ENCODE measurements at places on chromosomes 11 and 22.

DNA sequence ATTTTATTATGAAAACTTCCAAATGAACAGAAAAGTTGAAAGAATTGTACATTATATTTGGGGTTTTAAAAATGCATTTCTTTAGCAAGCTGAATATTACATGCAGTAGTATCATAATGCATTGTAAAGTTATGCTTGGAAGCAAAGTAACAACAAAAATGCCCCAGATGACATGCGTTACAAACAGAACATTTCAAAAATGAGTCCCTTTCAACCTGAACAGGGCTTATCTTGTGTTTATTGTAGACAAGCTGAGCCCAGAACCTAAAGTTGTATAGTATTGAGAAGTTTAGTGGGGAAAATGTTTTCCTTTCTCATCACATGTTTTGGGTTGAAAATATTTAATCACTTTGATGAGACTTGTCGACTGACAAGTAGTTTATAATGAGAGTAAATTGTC is 68.8 kb downstream of the CECR2 start:
- no peak for DNase-seq

GRCh38 chr22:49847751-49848689 is 5.6 kb upstream of the ZBED4 start:
- no peak for DNase-seq

DNA sequence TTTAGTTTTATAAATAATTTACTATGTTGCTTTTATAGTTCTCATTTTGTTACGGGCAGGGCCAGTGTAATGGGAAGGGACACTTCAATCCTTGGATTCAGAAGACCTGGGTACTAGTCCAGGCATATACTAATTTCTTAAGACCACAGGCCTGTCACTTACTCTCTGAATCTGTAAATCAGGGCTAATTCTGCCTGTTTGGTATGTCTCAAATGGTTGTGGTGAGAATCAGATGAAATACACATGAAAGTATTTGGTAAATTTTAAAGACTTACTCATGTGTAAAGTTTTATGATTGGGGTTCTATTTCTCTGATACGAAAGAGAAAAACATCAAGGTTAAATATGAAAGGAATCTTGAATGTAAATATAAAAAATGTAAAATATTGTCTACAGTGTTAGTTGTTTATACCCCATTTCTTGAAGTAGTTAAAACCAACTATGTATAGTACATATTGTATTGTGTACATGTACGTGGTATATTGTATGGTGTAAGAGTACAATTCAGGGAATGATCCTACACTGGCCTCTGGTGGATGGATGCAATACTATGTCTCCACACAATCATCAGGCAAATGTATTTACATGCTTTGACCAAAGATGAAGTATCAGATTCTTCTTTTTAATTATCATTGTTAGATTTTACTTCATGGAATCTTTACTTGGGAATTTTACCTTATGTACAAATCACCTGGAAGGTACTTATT is 24.5 kb upstream of the RAG2 start:
- no peak for DNase-seq

- no peak for DNase-seq
Observed at GRCh38 chr11:26043665-26044064, 288.3 kb upstream of the ANO3 start.

GRCh38 chr11:134512571-134513538 is 100.8 kb upstream of the B3GAT1 start:
- DNase-seq = no peak

DNA sequence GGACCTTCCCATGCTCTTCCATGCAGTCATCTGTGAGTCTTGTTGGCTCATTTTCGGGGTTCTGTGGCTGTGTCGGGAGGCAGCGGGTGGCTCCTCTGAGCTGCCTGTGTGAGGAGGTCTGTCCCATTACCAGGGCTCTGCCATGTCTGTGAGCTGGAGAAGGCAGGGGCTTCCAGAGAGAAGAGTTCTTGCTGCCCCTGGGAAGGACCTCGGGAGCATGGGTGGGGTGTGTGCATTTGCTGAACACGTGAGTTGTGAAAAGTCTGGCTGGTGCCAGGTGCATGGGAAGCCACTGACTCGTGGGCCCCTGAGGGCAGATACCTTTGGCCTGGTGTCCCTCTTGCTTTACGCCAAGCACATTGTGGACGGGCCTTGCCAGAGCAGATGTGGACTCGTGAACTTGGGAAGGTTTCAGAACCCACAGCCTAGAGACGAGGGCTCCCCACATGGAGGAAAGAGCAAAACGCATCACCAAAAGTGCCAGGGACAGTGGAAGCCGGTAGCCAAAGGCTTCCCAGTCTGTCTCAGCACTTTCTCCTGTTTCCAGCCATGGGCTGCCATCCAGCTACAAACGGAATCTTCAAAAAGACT is 1324.5 kb downstream of the BRD1 start:
- DNase-seq = no peak

DNA sequence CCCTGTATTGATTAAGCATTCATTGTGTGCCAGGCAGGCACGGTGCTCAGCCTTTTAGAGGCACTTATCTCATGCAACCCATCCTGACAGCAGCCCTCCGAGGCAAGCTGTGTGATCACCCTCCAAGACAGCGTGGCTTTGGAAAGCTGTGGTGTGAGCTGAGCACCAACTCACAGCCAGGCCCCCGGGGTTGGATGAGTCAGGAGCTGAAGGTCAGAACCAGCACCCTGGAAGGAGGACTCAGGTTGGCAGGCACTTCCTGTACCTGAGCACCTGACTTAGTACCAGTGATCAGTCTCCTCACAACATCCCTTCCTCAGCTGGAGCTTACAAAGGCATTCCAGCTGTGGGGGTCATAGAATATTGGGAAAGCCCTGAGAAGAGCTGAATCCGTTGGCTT is 9.0 kb downstream of the PATZ1 start:
- no peak for DNase-seq

DNA sequence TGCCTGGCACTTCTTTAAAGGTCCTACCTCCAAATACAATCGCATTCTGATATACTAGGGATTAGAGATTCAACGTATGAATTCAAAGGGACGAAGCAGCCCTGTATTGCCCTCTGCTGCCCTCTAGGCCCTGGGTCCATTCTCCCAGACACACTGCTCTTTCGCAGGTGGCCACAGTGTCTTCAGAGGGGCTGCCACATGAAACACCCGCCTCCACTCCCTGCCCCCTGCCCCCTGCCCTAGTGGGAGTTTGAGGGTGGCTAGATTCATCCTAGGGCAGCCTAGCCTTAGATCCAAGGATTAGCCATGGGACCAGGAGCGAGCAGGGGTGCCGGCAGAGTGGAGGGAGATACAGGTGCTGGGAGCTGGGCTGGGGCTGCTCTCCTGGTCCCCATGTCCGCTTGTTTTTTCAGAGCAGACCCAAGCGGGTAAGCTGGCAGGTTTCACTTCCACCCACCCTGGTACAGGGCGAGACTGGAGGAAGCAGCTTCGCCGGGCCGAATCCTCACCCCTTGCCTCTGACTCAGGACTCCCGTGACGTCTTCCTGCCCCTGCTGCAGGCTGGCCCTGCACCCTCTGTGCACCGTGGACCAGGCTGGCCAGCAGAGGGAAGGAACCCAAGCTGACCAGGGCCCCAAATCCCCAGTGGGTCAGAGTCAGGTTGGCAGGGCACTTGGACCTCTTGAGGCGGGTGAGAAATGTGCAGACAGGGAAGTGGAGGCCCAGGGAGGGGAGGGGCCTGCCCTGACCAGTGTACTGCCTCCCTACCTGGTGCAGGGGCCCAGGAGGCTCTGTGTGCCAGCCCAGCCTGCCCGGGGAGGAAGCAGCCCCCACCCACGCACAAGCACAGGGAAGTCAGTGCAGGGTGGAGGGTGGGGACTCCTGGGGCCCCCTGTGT is 28.4 kb upstream of the HMOX1 start:
- DNase-seq = no peak

DNA sequence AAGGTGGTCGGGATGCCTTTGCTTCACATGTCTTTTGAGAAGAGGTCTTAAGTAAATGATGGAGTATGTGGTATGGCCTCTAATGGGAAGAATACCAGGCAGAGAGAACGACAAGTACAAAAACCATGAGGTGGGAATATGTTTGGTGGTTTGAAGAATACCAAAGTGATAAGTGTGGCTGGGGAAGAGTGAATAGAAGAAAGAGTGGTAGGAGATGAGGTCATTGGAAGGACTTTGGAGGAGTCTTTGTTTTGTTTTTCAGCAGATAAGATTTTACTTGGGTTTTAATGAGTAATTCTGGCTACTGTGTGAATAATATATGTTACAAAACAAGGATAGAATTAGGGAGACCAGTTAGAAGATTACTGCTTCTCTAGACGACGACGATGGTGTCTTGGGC is 515.4 kb downstream of the RAB38 start:
- no peak for DNase-seq

GRCh38 chr11:132848336-132848735 is 684.0 kb downstream of the OPCML start:
- no peak for DNase-seq

DNA sequence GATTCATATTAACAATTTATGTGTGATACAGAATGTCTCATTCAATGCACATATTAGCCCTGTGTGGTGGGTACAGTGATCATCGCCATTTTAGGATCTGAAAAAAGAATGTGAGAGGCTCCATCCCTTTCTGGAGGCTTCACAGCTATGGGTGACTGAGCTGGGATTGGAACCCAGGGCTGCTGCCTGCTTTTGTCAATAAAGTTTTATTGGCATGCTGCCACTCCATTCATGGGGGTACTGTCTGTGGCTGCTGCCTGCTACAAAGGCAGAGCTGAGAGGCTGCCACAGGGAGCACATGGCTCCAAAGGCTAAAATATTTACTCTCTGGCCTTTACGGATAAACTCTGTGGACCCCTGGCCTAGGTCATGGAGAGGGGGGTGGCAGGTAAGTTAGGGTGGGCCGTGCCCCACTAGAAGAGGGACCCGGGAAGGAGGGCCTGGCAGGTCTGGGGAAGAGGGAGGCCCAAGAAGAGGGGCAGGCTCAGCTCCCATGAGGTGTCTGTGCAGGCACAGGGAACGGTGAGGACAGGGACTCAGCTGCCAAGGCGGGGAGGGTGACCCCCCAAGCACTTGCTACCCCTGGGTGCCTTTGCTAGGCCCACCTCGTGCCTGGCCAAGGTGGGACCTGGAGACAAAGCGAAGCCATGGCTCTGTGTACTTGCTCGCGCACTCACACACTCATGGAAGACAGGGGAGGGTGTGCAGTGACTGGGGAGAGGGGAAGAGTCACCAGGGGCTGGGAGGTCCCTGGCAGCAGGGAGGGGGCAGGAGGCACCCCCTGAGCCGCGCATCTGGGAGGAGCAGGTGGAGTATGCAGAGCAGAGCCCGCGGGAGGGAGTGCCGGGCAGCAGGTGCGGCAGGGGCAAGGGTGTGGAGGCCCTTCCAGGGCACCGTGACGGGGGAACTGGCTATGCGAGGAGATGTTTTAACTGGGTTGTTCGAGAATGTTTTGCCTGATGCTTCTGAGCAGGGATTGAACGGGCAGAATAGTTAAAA is 335.3 kb downstream of the CTTN start:
- no peak for DNase-seq

DNA sequence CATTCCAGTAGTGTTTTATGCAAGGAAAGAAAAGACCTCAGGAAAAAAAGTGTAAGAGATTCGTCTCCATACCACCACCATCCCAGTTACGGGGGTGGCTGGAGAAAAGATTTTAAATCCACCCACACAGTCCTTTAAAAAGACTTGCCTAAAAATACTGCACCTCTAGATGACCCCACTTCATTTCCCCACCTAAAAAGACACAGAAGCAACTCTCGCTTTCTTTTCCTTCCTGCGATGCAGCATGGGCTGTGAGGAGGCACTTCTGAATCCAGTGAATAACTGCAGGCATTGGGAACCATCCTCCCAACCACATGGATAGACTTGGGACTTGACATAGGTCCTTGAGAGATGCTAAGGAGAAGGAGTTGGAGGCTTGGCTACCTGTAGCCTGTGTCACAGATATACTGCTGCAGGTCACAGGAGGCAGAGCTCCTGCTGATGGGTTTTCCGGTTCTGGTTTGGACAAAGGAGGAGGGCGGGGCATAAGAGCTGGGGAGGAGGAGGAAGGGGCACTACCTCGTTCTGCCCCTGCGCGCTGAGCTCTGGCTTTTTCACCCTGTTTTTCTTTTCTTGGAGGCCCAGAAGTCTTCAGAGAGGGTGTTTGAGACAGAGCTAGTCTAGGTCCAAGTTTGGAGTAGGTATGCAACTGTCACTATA is 285.9 kb downstream of the NTM start:
- no peak for DNase-seq

DNA sequence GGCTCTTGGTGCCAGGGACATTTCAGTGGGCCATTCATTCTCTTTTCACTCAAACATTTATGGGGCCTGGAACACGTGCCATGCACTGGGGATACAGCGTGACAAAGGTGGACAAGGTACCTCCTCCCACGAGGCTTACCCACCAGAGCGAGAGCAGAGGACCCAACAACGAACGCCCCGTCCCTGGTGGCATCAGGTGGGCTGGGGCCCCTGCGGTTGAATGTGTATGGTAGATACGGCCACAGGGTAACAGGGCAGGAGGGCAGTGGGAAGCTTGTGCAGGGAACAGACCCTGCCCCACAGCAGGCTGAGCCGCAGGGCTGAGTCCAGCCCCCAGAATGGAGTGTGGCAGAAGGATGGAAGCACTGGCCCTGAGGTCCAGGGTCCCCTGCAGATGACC is 81.1 kb downstream of the LRRC32 start:
- no peak for DNase-seq

- no peak for DNase-seq
Observed at GRCh38 chr11:75593286-75593915, 31.3 kb downstream of the SERPINH1 start.

- DNase-seq = no peak
Observed at GRCh38 chr11:103997082-103997481, 39.4 kb upstream of the DDI1 start.

DNA sequence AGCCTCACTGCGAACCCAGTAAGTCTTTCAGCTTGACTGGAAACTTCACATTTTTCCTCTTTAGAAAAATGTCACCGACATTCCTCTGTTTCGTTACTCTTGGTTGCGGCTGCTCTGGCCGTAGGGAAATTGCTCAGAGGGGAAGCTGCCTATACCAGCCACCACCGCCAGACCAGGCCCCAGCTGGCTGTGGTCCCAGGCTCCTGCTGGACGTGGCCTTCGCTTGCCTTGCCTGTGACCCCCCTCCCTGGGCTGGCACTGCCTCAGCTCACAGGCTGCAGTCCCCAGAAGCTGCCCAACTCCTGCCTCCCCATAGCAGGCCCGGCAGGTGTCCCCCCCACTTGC is 197.8 kb downstream of the MN1 start:
- no peak for DNase-seq

DNA sequence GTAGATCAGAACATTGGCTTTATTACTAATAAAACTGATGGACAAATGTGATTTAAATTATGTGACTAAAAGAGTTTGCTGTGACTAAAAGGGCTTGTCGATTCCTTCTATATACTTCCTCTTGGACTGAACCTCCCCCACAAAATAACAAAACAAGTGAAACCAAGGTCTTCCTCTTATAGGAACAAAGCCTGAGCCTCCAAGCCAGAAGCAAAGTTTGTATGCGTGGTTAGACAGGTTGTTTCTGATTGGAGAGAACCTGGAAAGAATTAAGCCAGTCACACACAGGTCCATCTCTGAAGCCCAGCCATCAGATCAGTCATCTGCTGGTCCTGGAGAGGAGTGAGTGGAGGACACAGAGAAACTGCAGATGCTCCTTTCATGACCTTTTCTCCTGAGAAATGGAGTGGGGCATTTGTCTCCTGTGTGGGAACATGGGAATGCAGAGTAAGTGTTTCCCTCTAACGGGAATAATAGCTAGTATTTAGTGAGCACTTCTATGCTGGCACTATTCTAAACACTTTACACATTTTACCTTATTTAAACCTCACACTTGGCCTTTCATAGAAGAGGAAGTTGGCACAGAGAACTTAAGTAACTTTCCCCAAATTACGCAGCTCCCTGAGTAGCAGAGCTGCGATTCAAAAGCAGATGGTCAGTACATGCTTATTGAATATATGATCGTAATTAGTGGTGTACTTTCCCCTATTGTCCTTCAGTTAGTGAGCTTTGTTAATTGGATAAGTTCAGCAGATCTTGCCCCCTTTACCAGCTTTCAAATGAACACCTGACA is 77.1 kb downstream of the UVRAG start:
- no peak for DNase-seq

Data from stimulated activated CD8-positive, alpha-beta memory T cell treated with anti-CD3 and anti-CD28 coated beads, Interleukin-2, amount 100 ng/mL, for 1 hour (primary cell).